ENCODE measurements at places on chromosomes 6 and 20. TPM values are rescaled to one million over a fixed set of nuclear protein-coding genes. Genes with fewer than 3 reads are reported as not detected.

DNA sequence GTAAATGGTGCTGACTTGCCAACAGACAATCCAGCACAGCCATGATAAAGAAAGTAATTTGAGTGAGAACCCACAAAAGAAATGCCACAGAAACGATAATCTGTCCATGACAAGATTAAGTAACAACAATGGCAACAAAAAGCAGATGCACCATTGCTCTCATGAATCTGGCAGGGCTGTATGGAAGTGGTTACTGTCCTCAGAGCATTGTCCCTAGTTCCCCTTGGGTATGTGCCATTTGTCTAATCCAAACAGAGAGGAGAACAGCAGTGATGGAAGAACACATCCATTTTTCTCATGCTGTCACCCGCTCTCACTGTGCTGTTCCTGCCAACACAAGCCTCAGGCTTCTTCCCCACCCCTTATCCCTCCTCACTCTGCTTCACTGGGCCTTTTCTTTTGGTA is 65.8 kb downstream of the REV3L start:
- DNase-seq, result no peak

PI16 gene
- total RNA-seq, result 0.07 TPM

TMC2 gene
- total RNA-seq, result not detected

DNA sequence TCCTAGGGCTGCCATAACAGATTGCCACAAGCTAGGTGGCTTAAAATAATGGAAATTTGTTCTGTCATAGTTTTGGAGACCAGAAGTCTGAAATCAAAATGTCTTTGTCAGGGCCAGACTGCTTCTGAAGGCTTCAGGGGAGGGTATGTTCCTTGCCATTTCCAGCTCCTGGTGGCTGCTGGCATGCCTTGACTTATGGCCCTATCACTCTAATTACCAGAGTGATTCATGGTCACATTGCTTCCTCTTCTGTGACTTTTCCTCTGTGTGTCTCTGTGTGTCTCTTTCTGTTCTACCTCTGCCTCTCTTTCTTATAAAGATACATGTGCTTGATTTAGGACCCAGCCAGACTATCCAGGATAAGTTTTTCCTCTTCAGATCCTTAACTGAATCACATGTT is 635.2 kb upstream of the IMPG1 start:
- no peak for DNase-seq

DNA sequence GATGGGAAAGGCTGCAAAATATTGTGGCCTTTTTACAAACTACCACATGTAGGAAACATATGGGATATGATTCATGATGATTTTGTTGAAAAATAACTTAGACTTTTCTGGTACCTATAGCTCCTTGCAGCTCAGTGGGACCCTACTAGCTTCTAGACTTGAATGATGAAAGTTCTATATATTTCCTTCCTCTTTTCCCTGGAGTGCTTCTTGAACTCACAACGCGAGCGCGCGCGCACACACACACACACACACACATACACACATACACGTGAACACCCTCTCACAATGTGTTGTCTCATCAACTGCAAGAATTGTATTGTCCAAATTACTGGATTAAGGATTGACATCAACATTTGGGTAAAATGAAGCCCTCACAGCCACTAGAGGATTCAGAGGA is 61.9 kb downstream of the TOX2 start:
- DNase-seq, result no peak

OLIG3 gene
- not detected for total RNA-seq

GRCh38 chr6:36751833-36752186 is 54.2 kb downstream of the RAB44 start:
- no peak for DNase-seq

Data from PC-3 (cell line).